ENCODE measurements at places on chromosomes 12 and 14. TPM values are rescaled to one million over a fixed set of nuclear protein-coding genes. Genes with fewer than 3 reads are reported as not detected.

GRCh38 chr14:20493634-20494033, 11.7 kb upstream of the RNASE10 start:
- no peak for DNase-seq

GRCh38 chr12:50120521-50120920, 8.5 kb downstream of the COX14 start:
- DNase-seq: no peak

The SGPP1 gene
- polyA plus RNA-seq: 27.4 TPM

- DNase-seq: no peak
These were observed 934.9 kb downstream of the LRFN5 start for GRCh38 chr14:42541535-42542001.

The PAX9 gene
- polyA plus RNA-seq: 0.27 TPM

The CCDC196 gene
- 0.30 TPM for polyA plus RNA-seq

DNA sequence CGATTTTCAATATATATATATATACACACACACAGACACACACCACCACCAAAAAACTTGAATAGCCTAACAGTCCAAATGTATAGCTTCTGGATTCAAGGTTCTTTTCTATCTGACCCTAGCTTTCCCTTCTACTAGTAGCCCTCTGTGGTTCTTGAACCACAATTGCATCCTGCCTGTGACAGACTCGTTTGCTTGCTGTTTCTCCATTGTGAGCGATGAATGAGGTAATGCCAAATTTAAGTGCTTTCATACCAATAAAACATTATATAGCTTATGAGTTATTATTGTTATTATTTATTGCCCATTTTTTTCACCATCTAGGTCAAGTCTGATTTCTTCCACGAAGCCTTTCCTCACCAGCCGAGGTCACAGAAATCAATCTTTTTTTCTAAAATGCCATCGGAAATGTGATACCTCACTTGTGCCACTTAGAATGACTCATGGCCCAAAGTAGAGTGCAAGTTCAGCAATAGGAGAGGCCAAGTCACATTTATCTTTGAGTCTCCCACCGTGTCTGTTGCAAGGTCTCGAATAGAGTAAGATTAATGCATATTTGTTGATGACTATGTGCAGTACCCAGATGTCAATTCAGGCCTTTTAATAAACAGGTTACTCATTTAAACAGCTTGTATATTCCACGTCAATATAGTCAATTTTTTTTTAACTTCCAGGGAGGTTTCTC, 1015.8 kb upstream of the SEL1L start:
- DNase-seq: no peak

GRCh38 chr14:100800041-100800440, 25.9 kb upstream of the MEG3 start:
- DNase-seq: no peak

DNA sequence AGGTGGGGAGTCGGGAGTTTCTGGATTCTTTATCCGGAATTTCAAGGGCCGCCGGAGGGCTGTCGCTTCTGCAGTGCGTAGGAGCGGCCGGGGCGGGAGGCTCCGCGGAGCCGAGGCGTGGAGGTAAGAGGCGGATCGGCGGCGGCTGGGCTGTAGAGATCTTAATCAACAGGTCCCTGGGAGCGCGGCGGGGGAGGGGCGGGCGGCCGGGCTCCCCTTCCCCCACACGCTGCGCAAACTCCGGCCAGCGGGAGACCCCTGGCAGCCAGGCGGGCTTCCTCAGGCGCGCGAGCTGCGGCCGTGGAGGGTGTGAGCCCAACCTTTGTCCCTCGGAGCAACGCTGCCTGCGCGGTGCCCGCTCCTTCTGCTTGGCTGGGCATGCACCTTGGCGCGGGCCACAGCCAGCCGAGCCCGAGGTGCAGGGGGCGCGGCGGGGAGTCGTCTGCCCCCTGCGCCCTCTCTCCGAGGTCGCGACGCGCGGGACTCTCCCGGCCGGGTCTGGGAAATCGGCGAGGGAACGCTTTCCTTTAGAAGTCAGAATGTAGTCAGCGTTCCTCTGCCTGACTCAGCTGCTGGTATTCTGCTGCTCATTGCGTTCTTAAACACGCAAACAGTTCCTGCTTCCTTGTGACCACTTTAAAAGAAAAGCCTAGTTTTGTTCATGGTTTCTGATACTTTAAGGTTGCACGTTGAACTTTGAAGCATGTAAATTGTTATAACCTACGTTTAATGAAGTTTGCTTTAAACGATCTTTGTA, at the start of gene PALS1:
Gene PALS1 (plus strand): TSS at position 25 of the 757 bp plus-strand sequence. CDS start 37,736 bp downstream, outside the sequence.
- no peak for DNase-seq

The CAPZA3 gene
- polyA plus RNA-seq: 0.69 TPM

DNA sequence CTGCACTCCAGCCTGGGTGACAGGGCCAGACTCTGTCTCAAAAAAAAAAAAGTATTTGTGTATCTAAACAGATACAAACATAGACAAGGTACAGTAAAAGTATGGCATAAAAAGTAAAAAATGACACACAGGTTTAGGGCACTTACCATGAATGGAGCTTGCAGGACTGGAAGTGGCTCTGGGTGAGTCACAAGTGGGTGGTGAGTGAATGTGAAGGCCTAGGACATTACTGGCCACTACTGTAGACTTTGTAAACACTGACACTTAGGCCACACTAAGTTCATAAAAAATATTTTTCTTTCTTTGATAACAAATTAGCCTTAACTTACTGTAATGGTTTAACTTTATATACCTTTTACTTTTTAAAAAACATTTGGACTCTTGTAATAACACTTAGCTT, 38.0 kb upstream of the EIF5 start:
- no peak for DNase-seq

The ZFC3H1 gene
- 80.5 TPM for polyA plus RNA-seq

- no peak for DNase-seq
These were observed 164.9 kb downstream of the CEP128 start for GRCh38 chr14:80776657-80777056.

GRCh38 chr12:42299392-42300308, 26.2 kb downstream of the ZCRB1 start:
- no peak for DNase-seq

GRCh38 chr12:47114481-47114892, 34.7 kb upstream of the AMIGO2 start:
- no peak for DNase-seq

The RDH5 gene
- 22.2 TPM for polyA plus RNA-seq

GRCh38 chr12:34288963-34289345, 266.7 kb downstream of the ALG10 start:
- no peak for DNase-seq

- DNase-seq: peak; percentile 35
These were observed 438.4 kb upstream of the DCN start for GRCh38 chr12:91620992-91621391.

The RDH16 gene
- 1.4 TPM for polyA plus RNA-seq

The TEX52 gene
- polyA plus RNA-seq: 2.2 TPM

DNA sequence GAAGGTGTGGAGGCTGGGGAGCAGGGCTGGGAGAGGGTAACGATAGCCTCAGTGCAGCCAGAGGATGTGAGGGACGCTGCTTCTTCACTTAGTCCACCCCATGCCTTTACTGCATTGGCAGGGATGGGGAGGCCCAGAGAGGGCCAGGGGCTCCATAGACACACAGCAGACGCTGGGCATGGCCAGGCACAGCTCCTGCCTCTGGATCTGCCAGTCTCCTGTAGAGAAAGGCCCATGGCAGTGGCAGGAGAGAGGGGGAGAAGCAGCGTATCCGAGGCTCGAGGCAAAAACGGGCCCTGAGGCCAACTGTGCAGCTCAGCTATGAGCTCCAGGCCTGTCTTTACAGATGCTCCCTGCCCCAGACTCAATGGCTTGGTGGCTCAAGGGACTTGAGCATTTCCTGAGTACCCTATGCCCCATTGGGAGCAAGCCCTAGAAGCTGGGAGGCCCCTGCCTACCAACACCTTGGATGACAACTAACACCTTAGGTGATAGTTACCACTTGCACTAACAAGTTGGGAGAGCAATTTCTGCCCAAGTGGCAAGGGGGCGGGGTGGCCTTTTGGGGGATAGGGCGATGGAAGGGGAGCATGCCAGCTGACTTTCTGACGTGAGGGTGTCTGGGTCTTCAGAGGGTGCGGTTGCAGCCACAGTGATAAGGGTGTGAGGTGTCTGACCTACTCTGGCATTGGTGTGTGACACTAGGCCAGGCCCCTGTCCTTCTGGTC, 5.0 kb upstream of the LBHD2 start:
- no peak for DNase-seq

The TAS2R42 gene
- polyA plus RNA-seq: not detected

DNA sequence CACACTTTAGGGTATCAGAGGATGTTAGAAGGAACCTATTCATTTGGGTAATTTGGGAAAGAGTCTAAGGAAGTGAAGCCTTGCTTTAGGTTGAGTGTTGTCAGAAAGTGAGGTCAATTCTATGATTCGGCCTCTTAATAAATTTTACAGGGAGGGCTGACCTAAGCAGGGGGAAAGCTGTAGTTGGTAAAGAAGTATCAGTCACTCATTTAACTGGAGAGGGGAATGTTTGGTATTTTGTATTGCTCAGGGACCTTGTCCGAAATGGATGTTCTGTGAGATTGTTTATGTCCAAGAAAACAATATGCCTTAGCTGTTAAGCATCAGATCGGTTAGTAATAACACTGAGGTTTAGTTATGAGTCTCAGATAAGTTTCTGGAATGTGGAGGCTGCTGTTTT, 7.3 kb downstream of the CAND1 start:
- no peak for DNase-seq

DNA sequence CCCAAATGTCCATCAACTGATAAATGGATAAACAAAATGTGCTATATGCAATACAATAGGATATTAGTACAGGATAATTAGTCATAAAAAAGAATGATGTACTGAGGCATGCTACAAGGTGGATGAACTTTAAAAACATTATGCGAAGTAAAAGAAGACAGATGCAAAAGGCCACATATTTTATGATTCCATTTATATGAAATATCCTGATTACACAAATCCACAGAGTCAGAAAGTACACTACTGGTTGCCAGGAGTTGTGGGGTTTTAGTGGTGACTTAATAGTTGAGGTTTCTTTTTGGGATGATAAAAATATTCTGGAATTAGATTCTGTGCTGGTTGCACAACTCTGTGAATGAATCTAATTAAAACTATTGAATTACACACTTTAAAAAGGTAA, 12.6 kb downstream of the TRIM9 start:
- DNase-seq: no peak

Measured in renal pelvis (tissue), 12 donors.